ENCODE measurements at places on chromosomes 7 and 10.

DNA sequence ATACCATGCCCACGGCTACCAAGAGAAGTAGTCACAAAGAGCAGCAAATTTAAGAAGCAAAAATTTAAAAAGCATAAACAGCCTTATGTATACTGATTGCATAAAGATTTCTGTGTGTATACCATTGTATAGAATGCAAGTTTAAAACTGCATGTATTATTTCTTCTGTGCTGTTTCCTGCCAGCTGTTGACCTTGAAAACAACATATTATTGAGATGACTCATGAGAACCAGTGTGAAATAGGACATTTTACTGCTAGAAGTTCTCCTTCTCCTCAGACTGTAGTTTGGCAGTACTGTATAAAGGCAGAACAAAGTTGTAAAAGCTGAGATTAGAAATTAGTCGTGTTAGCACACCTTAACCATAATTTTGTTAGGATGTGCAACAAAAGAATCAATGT, 42.3 kb upstream of the SGCE start:
- no peak for DNase-seq

GRCh38 chr7:44621034-44621749, 14.8 kb downstream of the OGDH start:
- DNase-seq: no peak

- no peak for DNase-seq
Observed at GRCh38 chr10:103991393-103992128, 24.6 kb downstream of the SLK start.

- no peak for DNase-seq
Observed at GRCh38 chr7:13603661-13604060, 385.8 kb downstream of the ETV1 start.

- no peak for DNase-seq
Observed at GRCh38 chr7:1690359-1690958, 20.4 kb downstream of the ELFN1 start.

All from stimulated activated CD8-positive, alpha-beta memory T cell treated with anti-CD3 and anti-CD28 coated beads, Interleukin-2, amount 100 ng/mL, for 48 hours (primary cell).